Hindlimb muscle (tissue), 1 donor: ENCODE measurements at places on chromosomes 7 and 10.

GRCh38 chr7:129845178-129845971 lies 107.4 kb downstream of the UBE2H start:
- no peak for DNase-seq

DNA sequence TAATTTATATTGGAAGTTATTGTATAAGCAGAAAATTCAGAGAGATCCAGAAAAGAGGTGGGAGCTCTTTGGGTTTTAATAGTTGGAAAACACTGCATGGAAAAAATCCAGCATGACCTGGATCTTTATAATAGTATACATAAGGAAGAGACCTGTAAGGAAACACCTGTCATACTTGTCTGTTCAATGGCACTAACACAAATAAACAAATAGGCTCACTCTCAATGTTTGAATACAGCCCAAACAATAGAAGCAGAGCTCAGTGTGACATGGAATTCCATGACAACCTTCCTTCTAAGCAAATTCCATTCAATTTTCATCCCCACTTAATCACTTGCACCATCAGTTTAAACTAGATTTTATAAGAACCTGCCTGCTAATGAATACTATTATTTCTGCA lies 31.7 kb downstream of the CISD1 start:
- DNase-seq, result no peak

- no peak for DNase-seq
Observed at GRCh38 chr10:88090568-88091214, 227.3 kb downstream of the PTEN start.

DNA sequence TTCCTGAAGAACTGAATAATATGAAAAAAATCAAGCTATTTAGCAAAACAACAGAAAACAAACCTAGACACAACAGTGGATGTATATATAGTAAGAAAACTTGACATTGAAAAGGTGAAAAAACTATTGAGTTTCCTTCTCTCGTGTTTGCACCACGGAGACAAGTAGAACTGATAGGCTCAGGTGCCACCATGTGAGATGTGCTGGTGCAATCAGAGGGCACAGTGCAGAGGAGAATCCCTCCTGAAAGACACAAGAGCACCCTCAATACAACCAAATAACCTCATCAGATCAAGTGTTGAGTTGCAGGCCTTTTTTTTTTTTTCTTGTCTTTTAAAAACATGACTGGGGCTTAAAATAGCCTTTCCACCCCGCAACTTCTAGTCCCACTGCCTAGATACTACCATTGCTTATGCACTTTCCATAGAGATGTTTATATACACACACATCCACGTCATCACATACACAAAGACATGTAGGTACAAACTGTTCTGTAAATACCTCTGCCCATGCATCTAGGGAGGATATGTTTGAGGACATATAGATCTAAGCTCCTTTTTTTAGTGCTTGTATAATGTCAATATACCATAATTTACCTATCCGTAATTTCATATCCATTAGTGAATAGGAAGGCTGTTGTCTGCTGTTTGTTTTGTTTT lies 54.1 kb downstream of the UBE2H start:
- DNase-seq, result no peak

GRCh38 chr7:135898226-135898625 lies 78.9 kb downstream of the MTPN start:
- DNase-seq, result no peak

- DNase-seq, result no peak
Observed at GRCh38 chr10:125707541-125708468, 11.7 kb upstream of the EDRF1 start.

DNA sequence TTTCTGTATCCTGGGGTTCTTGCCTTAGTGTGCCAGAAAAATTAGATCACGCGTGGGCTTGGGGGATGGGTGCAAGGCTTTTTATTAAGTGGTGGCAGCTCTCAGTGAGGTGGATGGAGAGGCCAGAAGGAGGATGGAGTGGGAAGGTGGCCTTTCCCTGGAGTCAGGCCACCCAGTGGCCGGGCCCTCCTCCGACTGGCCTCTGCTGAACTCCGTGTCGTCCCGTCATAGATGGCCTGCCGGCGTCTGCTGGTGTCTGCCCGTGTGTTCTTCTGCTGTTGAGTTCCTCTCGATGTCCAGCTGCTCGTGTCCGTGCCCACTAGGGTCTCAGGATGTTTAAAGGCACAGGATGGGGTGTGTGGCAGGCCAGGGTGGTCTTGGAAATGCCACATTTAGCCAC lies 4.0 kb upstream of the ZNF746 start:
- DNase-seq, result no peak

- DNase-seq, result no peak
Observed at GRCh38 chr10:7285522-7286322, 125.1 kb downstream of the SFMBT2 start.

DNA sequence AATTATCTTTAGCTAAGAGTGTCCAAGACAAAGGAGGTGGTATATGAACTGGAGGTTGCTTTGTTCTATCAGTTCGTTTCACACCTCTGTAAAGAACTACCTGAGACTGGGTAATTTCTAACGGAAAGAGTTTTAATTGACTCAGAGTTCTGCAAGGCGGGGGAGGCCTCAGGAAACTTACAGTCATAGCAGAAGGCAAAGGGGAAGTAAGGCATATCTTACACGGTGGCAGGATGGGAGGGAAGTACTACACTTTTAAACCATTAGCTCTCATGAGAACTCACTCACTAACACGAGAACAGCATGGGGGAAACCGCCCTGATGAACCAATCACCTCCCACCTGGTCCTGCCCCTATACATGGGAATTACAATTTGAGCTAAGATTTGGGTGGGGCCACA lies 1202.3 kb upstream of the LRRTM3 start:
- DNase-seq, result no peak

DNA sequence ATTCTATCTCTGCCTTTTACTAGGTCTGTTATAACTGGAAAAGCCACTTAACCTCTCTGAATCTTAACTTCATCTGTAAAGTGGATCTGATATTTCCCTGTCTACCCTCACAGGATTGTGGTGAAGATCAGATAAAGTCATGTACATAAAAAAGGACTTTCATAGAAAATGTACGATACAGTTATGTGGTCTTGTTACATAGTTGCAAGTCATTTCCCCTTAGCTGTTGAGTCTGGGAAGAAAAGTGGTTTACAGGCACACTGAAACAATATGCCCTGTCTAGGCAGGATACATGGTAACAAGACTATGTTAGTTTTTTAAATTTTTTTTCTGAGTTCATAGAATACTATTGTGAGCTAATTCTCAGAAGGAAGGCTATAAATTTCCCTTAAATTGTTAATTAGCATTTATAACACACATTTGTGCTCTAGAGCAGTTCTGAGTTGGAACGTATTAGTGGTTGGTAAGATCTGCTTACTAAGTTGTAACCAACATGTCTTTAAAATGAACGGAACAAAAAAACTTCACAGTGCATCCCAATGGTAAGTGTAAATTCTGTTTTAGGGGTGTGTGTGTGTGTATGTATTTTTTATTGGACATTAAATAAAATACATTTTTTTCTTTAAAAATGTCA lies 7.1 kb upstream of the GSTO1 start:
- no peak for DNase-seq

DNA sequence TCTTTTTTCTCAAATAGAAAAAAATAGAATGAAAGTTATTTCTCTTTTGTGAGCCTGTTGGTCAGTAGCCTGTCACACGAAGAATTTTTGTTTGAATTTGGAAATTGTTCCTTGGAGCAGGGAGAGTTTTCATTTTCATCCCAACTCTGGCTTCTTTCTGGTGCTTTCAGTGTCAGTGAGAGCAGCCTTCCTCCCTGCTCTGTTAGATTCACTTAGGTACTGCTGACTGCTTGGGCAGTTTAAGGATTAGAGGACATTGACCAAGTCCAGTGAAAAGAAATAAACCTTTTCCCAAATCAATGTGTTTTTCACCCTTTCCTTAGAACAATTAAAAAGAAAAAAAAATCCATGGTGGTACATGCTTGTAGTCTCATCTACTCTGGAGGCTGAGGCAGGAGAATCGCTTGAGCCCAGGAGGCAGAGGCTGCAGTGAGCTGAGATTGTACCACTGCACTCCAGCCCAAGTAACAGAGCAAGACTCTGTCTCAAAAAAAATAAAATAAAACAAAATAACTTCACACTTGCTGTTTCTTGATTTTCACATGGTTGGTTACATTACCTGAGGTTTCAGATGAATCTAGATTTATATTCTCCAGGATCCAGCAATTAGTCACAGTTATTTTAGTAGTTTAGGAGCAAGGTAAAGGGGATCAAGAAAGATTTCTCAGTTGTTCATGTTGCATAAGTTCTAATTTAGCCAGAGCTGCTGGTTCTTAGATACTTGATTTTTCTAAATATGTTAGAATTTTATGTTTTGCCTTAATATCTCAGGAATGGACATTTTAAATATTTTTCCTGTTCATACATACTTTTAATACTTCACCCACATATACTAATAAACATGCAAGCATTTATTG lies 63.1 kb downstream of the ZNRF2 start:
- no peak for DNase-seq

GRCh38 chr7:100053215-100053614 lies 3.6 kb downstream of the ZSCAN21 start:
- peak; percentile 40 for DNase-seq

DNA sequence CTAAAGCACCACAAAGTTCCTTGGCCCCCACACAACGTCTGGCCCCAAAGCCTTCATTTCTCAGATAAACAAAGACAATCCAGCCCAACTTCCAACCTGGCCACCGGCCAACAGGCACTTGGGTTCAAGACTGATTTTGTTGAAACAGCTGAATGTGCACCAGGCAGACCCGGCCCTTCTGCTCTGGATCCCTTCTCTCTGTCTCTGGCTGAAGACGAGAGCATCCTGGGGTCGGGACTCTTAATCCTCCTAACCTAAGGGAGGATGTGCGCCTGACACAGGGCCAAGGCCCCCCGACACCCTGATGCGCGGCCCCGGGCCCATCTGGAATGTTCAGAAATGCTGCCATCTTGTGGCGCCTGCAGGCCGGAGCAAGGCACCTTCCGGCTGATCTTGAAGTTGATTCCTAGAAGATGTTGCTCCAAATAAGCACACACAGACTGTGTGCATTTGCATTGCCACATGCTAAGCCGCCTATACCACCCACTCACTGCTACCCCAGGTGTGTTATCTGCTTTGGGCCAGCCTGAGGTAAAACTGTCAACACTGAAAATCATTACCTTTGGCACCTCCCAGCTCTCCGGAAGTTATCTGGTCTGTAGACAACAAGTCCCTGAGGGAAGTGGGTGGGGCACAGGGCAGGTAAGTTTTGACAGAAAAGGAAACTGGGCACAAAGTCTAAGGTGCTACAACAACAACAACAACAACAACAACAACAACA lies 98.4 kb upstream of the HABP2 start:
- peak; percentile 74 for DNase-seq

- no peak for DNase-seq
Observed at GRCh38 chr7:7439564-7439963, 96.1 kb downstream of the COL28A1 start.

- DNase-seq, result no peak
Observed at GRCh38 chr7:82416402-82416801, 27.2 kb downstream of the CACNA2D1 start.

- DNase-seq, result no peak
Observed at GRCh38 chr10:99913831-99914235, 95.9 kb downstream of the DNMBP start.

DNA sequence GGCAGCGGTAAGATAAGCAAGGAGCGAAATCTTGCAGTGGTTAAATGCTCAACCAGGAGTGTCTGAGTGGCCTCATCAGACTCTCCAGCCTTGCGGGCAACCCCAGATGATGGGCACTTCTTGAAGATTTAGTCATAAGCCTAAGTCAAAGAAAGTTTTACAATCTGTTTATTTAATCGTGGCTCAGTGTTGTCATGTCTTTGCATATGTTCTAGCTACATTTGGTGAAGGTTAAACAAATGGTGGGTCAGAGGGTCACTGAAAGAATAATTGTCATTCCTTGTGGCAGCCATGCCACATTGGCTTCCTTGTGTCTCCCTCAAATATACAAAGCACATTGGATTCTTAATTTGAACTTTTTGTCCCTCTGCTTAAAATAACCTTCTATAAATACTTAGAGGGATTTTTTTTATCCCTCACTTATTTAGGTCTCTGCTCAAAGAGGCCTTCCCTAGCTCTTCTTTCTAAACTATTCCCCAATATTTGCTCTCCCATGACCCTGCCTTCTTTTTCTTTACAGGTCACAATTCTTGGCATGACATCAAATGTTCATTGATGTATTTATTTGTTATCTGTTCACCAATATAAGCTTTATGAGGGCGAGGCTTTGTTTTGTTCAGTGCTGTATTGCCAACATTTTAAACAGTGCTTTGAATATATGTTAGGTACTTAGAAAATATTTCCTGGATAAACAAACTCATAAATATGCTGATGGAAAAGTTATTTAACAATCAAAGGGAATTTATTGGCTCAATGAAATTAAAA lies 68.7 kb downstream of the NEUROD6 start:
- no peak for DNase-seq

GRCh38 chr7:30655096-30655970 lies 26.9 kb downstream of the CRHR2 start:
- DNase-seq, result no peak

DNA sequence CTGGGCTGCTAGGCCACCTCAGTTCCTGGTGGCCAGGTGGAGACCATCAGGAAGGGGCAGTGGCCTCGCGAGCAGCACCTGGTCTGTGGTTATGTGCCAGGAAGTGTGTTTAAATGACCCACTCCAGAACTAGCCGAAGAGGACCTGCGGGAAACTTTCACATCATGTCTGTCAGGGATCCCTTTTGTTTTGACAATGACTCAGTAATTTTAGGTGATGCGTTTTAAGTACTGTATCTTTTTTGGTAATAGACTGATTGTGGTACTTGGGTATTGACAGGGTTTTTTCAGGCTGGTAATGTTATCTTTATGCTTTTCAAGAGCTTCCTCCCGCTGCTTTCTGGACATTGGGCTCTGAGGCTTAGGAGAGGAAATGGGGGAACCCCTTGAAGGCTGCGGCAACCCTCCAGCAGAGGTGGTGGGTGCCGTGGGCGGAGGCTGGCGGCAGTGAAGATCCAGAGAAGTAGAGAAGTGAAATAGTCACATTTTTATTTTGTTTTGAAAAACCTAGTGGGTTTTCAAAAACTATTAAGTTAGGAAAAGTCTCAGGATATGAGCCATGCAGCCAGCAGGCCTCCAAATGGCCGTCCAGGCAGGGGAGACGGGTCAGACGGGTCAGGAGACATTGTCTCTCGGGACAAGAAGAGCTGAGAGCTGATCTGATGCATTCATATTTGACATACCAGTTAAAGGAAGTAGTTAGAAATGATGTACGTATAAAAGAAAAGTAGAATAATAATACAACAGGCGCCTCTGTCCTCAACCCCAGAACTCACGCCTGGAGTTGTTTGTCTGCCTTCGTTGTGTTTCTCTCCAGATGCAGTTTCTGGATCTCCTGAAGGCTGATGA lies 27.7 kb downstream of the PPP2R2D start:
- DNase-seq, result no peak
